ENCODE measurements at places on chromosomes 3 and 15. TPM values are rescaled to one million over a fixed set of nuclear protein-coding genes. Genes with fewer than 3 reads are reported as not detected.

DNA sequence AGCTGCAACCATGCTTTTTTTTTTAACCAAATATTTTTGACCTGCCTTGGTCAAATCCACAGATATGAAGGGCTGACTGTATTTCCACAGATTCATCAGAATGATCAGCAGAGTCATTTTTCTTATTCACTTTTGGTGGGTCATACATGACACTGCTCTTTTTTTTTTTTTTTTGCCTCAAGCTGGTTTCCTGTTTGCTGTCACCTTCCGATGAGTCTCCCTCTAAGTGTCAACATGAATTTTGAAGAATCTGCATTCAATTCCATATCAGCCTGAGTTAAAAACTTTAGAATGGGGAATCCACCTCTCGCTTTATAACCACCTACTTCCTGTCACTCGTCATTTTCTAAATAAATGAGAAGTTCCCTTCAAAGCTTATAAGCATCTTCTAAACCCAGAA is 2.2 kb upstream of the SLC12A8 start:
- H3K4me1 ChIP-seq = peaks cover 16% of the 10 kb centered on the region
- H3K27ac ChIP-seq = no peak overlapping the region
- no peak overlapping the region for H3K4me3 ChIP-seq
- no peak for DNase-seq
- H3K27me3 ChIP-seq = peaks cover 17% of the 10 kb centered on the region
- H3K36me3 ChIP-seq = no peaks in the 10 kb centered on the region

TBC1D2B gene
- total RNA-seq = 103 TPM

DNAH12 gene
- 4.5 TPM for total RNA-seq

- no peak for DNase-seq
- no peaks in the 10 kb centered on the region for H3K27me3 ChIP-seq
- H3K36me3 ChIP-seq = no peaks in the 10 kb centered on the region
These were observed 69.4 kb downstream of the SRGAP3 start for GRCh38 chr3:9179826-9180763.

GRCh38 chr15:64809649-64810496 is 15.6 kb downstream of the PIF1 start:
- H3K4me3 ChIP-seq = no peak overlapping the region
- peak; percentile 71 for DNase-seq
- no peaks in the 10 kb centered on the region for H3K36me3 ChIP-seq
- H3K4me1 ChIP-seq = no peaks in the 10 kb centered on the region
- no peak overlapping the region for H3K27ac ChIP-seq

- DNase-seq = no peak
- no peaks in the 10 kb centered on the region for H3K4me1 ChIP-seq
- no peaks in the 10 kb centered on the region for H3K27me3 ChIP-seq
These were observed 637.2 kb downstream of the NTRK3 start for GRCh38 chr15:87619161-87619960.

SLC24A1 gene
- total RNA-seq = 17.8 TPM

BFSP2 gene
- not detected for total RNA-seq

- no peaks in the 10 kb centered on the region for H3K36me3 ChIP-seq
- no peaks in the 10 kb centered on the region for H3K27me3 ChIP-seq
- no peak overlapping the region for H3K27ac ChIP-seq
- H3K4me1 ChIP-seq = peaks cover 3% of the 10 kb centered on the region
These were observed 85.9 kb downstream of the NCEH1 start for GRCh38 chr3:172624999-172625398.

DNA sequence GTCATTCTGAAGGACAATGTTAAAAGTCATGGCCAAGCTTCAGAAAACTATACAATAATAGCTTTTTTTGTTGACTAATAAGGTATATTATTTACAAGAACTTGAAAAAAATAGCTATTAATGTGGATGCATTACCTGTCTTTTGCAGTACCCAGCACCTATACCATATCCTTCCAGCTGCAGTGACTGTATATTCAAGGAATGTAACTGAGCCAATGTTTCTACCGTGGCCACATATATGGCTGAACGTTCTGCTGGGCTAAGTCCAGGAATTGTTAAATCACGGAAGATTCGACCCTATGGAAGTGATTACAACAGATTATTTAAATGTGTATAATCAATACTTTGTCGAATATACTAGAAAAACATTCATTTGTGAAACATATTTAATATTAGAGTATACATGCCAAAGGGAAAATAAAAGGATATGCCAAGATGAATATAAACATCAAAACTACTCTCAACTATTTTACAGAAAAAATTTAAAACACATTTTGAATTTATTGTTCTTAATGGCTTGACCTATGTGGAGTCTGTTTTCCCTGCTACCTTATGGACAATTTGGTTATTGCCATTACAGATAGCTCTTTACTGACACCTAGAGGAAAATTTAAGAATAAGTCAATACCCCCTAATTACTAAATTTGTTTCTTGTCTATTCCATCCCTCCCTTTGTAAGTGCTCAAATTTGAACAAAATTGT is 17.6 kb downstream of the ACAD11 start:
- DNase-seq = no peak
- no peaks in the 10 kb centered on the region for H3K27me3 ChIP-seq
- no peak overlapping the region for H3K4me3 ChIP-seq
- H3K4me1 ChIP-seq = no peaks in the 10 kb centered on the region
- H3K36me3 ChIP-seq = no peaks in the 10 kb centered on the region

DNA sequence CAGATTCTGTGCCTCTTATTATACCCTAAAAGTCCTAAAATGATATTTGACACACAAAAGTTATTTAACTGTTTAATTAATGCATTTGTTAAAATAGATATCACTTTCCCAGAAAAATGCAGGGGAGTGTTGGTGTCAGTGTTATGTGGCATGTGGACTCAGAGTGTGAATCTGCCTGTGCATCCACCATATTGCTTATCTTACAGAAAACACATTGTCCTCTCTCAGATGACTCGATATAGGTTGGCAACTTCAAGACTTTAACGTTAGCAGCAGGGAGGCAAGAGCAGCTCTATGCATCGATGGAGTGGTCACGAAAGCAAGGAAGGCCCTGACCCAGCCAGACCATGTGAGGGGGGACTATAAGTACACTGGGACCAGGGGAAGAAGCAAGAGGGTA is 165.4 kb upstream of the DCBLD2 start:
- H3K36me3 ChIP-seq = no peaks in the 10 kb centered on the region
- H3K4me1 ChIP-seq = no peaks in the 10 kb centered on the region
- no peaks in the 10 kb centered on the region for H3K27me3 ChIP-seq
- no peak overlapping the region for H3K4me3 ChIP-seq

DNA sequence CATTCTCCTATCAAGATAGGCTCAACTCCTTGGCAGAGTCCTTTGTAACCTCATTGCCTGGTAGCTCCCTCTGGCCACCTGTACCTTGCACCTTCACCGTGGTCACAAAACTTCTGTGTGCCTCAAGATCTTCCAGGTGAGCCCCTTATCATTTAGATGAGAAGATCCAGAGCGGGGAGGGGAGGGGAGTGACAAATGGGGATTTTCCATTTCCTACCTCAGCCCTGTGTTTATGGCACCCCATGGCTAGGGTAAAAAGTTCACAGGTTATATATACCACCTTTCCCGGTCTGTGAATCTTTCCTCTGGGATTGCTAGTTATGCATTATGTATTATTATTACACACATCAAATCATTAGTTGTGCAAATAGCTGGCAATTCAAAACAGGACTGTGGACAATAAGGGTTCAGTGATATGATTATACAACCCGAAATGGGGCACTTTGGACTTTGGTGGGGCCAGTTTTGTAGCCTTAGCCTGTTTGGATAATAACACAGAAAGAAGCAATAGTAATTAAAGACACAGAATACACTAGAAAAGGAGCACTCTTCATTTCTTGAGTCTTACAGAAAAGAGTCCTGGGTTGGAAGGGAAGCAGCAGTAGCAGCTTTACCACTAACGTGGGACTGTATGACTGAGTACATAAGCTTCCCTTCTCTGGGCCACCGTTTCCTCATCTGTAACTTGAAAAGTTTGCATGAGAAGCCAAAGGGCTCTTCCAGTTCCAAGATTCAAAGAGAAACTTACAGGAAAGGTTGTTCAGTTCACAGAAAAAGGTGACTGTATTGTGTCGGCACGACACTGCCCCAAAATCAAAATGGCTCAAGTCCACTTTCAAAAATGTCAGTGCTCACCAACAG is 7.1 kb downstream of the TLE3 start:
- no peak for DNase-seq
- peaks cover 84% of the 10 kb centered on the region for H3K4me1 ChIP-seq
- H3K36me3 ChIP-seq = no peaks in the 10 kb centered on the region
- H3K27me3 ChIP-seq = no peaks in the 10 kb centered on the region
- no peak overlapping the region for H3K27ac ChIP-seq

GRCh38 chr3:161305095-161305991 is 66.0 kb downstream of the SPTSSB start:
- no peak overlapping the region for H3K27ac ChIP-seq
- H3K27me3 ChIP-seq = no peaks in the 10 kb centered on the region
- DNase-seq = no peak
- no peaks in the 10 kb centered on the region for H3K4me1 ChIP-seq

TMEM212 gene
- total RNA-seq = 3.0 TPM

THAP10 gene
- total RNA-seq = 2.1 TPM

- H3K27me3 ChIP-seq = peaks cover 20% of the 10 kb centered on the region
- H3K36me3 ChIP-seq = no peaks in the 10 kb centered on the region
- DNase-seq = no peak
These were observed 1.9 kb upstream of the CAMKV start for GRCh38 chr3:49871531-49872153.

GRCh38 chr3:196694202-196694638 is 17.8 kb downstream of the CEP19 start:
- no peak overlapping the region for H3K4me3 ChIP-seq
- peaks cover 6% of the 10 kb centered on the region for H3K4me1 ChIP-seq
- no peak overlapping the region for H3K27ac ChIP-seq
- DNase-seq = no peak
- no peaks in the 10 kb centered on the region for H3K36me3 ChIP-seq

PPP2R3A gene
- total RNA-seq = 35.6 TPM

AMIGO3 gene
- total RNA-seq = 3.1 TPM

DNA sequence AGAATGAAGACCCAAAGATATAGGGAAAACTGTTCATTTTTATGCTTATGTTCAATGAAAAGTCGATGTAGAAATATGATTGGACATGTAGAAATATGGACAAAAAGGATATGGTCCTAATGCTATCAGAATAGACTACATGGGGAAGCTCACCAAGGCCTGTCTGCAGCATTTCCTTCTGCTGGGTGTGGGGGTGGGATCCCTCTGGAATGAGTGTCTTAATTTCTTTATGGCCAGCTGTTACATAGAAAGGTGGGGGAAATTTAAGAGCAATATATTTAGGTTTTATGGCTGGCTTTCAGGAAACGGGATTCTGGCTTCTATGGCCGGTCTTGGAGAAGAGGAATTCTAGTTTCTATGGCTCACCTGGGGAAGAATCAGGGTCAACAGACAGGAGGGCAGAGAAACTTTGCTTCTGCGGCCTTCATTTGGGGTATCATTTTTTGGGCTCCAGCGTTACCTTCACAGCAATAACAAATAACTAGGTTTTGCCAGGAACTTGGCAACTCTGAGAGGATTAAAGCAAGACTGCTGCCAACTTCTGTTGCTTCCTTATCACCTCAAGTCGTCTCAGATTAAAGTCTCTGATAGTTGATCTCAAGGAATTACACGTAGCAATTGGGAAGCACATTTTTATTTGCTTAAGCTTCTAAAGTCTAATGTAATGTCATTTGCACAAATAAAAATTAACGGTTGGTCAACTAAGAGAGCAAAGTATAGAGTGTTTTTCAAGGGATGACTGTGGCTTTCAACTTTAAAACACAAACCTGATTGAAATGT is 57.0 kb upstream of the GATM start:
- H3K27ac ChIP-seq = no peak overlapping the region
- peaks cover 2% of the 10 kb centered on the region for H3K4me1 ChIP-seq
- no peaks in the 10 kb centered on the region for H3K27me3 ChIP-seq
- no peak overlapping the region for H3K4me3 ChIP-seq
- no peaks in the 10 kb centered on the region for H3K36me3 ChIP-seq

UPK1B gene
- not detected for total RNA-seq

GRCh38 chr15:31221936-31222515 is 104.6 kb upstream of the KLF13 start:
- peak; percentile 31 for DNase-seq
- no peaks in the 10 kb centered on the region for H3K27me3 ChIP-seq
- H3K27ac ChIP-seq = peak overlapping the region; percentile 73
- H3K4me3 ChIP-seq = no peak overlapping the region
- no peaks in the 10 kb centered on the region for H3K36me3 ChIP-seq

CDHR4 gene
- 21.9 TPM for total RNA-seq

- no peak overlapping the region for H3K27ac ChIP-seq
- DNase-seq = no peak
- no peaks in the 10 kb centered on the region for H3K36me3 ChIP-seq
- H3K4me3 ChIP-seq = no peak overlapping the region
These were observed 155.7 kb downstream of the B3GALNT1 start for GRCh38 chr3:160949460-160949859.

DNA sequence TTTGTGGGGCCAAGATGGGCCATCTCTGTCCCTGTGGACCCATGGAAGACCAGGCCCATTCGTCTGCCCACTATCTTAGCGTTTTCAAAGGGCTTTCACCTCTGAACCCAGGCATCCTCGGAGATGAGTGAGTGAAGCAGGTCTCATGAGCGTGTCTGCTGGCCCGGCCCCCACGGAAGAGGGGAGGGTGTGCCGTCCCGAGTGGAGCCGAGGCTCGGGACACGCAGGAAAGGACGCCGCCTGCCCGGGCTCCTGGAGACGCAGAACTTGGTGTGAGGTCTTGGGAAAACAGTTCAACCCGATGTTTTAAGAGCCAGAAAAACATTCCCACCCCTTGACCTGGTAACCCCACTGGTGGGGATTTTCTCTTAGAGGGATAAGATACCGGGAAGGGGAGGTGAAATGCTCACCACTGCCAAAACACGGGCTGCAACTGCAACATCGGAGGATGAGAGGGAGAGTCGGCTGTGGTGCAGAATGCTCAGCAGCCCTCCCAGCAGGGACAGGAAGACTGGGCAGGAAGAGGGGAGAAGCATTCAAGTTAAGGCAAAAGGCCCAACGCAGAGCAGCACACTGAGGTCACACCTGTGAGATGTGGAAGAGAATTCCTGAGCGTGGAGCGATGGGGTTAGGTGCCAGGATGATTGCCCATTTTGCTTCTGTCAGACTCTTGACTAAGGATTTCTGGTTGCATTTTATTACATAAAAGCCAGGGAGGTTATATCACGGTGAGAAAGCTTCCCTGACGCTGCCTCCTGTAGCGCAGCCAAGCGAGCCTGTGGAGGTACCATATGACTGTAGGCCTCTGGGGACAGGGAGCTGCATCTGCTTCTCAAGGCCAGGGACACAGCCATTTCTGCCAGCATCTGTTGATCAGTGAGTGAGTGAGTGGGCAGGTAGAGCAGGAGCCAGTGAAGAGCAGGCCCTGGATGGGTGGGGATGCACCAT is 14.1 kb upstream of the STAB1 start:
- no peaks in the 10 kb centered on the region for H3K27me3 ChIP-seq
- DNase-seq = no peak
- H3K27ac ChIP-seq = no peak overlapping the region
- H3K4me1 ChIP-seq = peaks cover 9% of the 10 kb centered on the region
- no peak overlapping the region for H3K4me3 ChIP-seq

GRCh38 chr15:77026501-77027110 is 31.7 kb downstream of the PSTPIP1 start:
- H3K27ac ChIP-seq = no peak overlapping the region
- peaks cover 5% of the 10 kb centered on the region for H3K4me1 ChIP-seq
- peak; percentile 19 for DNase-seq
- peaks cover 4% of the 10 kb centered on the region for H3K36me3 ChIP-seq

GRCh38 chr3:190617185-190617584 is 103.3 kb downstream of the IL1RAP start:
- H3K4me3 ChIP-seq = no peak overlapping the region
- peak overlapping the region; percentile 59 for H3K27ac ChIP-seq
- DNase-seq = no peak
- no peaks in the 10 kb centered on the region for H3K27me3 ChIP-seq
- H3K4me1 ChIP-seq = peaks cover 18% of the 10 kb centered on the region

WDR93 gene
- 2.1 TPM for total RNA-seq
